ENCODE measurements at places on chromosomes 5 and 9.
A peak's percentile ranks its signal among the peaks of the same experiment; 100 is the strongest.

DNA sequence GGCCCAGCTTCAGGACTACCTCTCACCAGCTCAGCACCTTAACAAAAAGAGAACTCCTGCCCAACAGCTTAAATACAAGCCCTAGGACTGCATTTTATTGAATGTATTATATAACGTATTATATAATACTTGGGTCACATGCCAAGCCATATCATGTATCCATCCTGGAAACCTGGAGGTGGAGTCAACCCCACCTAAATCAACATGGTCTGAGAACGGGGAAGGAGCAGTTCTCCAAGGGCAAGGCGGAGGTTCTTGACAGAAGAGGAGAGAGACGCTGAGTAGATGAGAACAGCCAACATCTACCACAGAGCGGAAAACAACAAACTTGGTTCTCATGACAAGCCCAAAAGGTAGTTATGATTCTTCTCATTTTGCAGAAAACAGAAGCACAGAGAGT lies 163.4 kb downstream of the FGF18 start:
- DNase-seq, result no peak

DNA sequence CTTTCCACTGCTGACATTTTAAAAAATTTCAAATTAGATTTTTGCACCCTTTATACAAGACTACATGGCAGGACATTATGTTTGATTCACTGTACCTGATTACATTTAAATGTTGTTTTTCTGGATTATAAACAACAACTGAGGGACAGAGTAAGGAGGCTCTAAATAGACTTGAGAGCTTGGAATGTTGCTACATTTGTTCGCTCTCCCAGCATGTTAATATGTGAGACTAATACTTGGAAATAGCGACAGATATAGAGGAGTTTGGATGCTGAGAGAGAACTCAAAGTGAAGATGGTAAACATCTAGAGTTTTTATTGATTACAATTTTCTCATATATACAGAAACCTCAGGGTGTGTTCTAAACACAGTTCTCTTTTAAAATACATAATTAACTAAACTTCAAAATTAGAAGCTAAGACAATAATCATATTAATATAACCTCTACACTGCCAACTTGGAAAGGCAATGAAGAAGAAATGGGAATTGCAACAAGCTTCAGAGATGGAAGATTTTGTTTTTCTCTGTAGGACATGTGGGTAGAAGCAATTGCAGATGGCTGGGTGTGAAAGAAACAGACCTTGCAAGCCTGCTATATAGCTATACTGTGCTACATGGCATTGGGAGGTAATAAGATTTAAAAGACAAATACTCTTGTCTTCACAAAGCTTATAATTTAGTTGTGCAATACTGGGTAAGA lies 1.4 kb upstream of the NDFIP1 start:
- no peak for DNase-seq

DNA sequence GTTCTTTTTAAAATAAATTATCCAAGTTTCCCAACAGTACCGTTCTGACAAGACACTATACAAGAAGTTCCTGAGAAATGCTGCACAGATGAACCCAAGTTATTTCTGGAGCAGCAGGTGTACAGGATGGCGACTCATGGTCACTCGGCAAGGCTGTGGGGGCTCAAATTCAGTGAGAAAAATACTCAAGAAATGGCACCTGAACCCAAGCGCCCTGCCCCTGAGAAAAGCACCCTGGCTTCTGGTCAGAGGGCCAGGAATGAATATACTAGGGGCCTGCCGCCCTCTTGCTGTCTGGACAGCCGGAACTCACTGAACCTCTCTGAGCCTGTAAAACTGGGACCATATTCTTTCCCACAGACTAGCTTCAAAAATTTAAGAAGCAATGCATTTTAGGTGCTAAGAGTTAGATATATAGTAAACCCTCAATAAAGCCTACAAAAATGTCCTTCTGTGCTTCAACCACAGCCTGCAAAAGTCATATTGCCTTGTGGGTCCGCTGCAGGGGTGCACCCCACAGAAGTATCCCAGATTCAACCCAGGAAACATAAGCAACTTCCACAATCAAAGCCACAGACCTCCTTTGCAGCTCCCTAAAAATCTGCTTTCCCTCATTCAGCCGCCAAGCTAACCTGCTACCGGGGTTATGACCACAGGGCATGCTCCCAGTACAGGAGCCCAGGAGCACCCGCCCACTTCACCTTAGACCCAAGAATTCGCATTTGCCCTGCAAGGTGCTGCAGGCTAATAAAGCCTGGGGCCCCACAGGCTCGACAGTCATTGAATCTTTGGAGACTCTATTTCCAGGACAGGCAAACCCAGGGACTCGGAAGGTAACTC lies 1.4 kb downstream of the RAPGEF1 start:
- peak; percentile 8 for DNase-seq

DNA sequence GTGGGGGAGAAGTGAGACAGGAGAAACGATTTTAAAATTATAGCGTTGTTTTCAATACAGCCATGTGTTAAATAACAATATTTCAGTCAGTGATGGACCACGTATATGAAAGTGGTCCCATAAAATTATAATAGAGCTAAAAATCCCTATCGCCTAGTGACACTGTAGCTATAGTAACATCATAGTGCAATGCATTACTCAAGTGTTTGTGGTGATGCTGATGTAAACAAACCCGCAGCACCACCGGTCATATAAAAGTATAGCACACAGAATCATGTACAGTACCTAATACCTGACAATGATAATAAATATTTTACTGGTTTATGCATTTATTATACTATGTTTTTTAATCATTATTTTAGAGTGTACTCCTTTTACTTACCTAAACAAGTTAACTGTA lies 407.4 kb upstream of the SEMA6A start:
- DNase-seq, result no peak

GRCh38 chr9:126411225-126411947 lies 84.8 kb downstream of the MVB12B start:
- DNase-seq, result no peak

GRCh38 chr9:132078699-132079356 lies 839 bp downstream of the MED27 start:
- DNase-seq, result no peak

- no peak for DNase-seq
Measured at GRCh38 chr5:172740428-172741205, 30.4 kb downstream of the DUSP1 start.

DNA sequence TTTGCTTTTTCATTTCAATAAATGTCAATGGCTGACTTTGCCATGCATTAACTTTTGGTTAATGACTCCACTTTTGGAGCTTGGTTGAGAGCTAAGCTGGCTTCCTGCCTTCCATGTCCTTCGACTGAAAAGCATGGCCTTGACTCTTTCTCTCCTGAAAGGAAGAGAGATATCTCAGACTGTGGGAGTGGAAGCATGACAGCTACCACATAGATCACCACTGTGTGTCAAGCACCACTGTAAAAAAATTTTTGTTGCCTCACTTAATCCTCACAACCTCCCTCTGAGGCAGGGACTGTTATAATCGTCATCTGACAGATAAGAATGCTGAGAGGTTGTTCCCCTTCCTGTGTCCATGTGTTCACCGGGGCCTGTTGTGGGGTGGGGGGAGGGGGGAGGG lies 184.8 kb downstream of the RORB start:
- DNase-seq, result no peak

GRCh38 chr9:86099701-86100364 lies 475 bp upstream of the GOLM1 start:
- peak; percentile 22 for DNase-seq

DNA sequence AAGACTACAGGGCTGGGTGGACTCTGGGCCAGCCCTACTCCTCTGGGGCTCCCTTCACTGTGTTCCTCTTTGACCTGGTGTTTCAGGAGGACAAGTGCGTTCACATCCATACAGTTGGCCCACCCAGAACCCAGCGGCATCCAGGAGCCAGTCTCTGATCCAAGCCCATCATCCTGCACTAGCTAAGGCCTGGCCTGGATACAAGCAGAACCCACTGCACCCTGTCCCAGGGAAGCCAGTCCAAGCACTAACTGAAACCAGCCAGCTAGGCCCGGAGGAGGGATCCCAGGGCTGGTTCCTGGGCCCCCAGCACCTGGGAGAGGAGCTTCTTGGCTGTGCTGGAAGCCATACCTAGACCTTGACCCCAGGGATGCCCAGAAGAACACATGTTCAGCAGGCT lies 4.1 kb upstream of the GBGT1 start:
- no peak for DNase-seq

DNA sequence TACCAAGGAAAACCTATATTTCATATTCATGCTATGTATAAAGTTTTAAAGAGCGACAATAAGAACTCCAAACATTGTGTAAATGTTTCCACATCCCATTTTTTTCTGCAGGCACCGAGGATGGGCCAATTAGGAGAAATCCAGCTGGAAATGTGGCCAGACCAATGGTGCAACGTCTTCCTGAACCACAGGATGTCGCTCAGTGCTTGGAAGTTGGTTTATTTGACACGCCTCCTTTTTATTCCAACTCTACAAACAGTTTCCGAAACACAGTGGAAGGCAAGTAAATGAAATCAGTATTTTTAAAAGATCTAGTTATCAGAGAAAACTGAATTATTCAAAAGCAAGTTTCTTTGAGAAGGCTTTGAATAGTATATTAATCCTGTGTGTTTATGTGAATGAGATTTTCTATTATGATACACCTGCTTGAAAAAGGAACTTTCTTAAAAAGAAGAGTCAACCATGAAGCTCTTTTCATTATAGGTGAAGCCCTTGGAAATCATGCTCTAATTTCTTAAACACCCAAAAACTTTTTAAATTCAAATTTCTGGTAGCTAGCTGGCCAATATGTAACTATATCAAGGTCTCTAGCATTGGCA lies 9.1 kb downstream of the TYRP1 start:
- peak; percentile 45 for DNase-seq

- DNase-seq, result no peak
Measured at GRCh38 chr5:138339091-138339456, 1.0 kb downstream of the FAM53C start.

DNA sequence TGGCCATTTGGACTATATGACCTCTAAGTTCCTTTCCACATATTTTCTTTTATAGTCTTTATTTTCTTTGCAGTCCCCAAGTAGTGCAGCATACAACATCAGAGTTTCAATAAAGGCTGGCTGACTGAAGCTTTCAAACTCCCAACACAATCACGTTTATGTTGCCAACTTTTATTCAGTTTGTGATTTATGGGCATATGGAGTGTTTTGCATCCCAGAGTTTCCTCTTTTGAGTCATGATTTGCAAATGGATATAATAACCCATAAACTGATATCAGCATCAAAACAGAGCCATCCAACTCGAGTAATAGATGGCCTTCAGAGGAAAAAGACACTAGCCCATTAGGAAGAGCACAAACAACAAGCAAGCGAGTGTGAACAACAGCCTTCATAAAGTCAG lies 414.0 kb downstream of the ELAVL2 start:
- DNase-seq, result no peak

DNA sequence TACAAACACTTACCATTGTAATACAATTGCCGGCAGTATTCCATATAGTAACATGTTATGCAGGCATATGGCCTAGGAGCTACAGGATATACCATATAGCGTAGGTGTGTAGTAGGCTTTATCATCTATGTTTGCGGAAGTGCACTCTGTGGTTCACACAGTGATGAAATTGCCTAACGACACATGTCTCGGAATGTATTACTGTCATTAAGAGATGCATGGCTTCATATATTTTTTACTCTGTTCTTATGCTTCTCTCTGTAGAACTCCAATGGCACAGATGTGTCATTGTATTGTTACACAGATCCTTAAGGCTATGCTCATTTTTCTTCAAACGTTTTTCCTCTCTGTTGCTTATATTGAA lies 19.2 kb upstream of the ANKRD18A start:
- no peak for DNase-seq

DNA sequence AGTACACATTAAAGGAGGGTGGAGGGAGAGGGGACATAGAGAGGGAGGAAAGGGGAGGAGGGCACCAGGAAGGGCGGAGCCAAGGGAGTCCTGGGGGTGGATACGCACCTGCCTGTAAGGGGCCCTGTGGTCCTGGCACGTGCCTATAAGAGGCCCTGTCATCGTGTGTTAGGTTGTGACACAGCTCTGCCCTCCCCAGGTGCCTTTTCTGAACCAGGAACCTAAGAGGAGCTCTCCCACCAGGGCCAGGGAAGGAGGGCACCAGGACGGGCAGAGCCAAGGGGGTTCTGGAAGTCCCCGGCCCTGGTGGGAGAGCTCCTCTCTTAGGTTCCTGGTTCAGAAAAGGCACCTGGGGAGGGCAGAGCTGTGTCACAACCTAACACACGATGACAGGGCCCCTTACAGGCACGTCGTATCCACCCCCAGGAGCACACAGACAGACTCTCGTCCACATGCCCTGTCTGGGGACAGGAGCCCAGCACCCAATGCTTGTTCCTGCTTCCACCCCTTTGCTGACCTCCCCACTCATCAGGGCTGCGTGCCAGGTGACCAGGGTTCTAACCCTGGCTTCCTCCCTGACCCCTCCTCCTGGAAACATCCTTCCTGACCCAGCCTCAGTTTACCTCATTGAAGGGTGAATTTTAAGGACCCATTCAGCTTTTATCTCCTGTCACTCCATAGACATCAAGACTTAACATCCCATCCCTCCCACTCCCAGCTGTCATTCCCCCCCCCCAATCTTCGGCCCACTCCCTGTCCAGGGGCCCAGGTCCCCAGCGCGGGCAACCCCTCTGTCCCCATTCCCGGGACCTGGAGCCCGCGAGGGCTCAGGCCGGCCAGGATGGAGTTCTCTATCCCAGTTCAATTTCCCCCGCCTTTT lies 12.9 kb upstream of the OLFM1 start:
- no peak for DNase-seq

GRCh38 chr9:81621785-81622259 lies 67.5 kb downstream of the TLE1 start:
- peak; percentile 37 for DNase-seq

DNA sequence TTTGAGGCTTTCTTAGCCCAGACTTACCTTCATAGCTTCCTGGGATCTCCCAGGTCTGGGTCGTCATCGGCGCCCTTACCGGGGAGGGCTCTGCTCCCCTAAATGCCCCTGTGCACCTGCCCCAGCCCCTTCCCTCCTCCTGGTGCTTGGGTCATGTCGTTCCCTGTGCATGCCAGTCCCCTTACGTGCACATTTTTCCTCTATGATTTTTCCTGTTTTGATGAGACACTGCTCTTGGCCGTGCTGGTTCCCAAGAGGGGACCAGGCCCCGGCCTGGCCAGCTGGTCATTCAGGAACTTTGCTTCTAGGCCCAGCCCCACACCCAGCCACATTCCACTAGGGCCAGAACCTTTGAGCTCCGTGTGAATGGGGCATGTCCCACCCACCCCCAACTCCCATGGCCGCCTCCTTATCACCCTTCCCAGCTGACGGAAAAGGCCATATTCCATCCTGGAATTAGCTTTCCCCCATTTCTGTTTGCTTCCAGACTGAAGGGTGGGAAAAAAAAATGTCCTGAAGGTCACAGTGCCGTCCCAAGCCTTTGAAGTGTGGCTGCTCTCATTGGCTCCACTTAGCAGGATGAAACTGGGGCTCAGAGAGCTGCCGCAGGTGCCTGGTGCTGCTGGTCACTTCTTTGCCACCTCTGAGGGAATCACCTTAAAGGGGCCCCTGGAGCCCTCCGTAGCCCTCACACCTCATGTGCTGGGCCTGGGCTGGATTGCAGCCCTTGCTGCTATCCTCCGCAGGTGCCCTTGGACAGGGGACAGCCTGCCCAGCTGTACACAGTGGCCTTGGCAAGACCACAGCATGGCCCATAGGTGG lies 25.1 kb downstream of the ERGIC1 start:
- no peak for DNase-seq

GRCh38 chr5:114839360-114839759 lies 330.3 kb downstream of the TRIM36 start:
- no peak for DNase-seq

- DNase-seq, result no peak
Measured at GRCh38 chr9:21754741-21755140, 47.7 kb upstream of the MTAP start.

All from neural crest cell (in vitro differentiated cells).